Thymus (tissue), 14 donors: ENCODE measurements at places on chromosomes 12 and 14. TPM values are rescaled to one million over a fixed set of nuclear protein-coding genes. Genes with fewer than 3 reads are reported as not detected.

GRCh38 chr12:12338527-12339168 lies 11.4 kb downstream of the MANSC1 start:
- DNase-seq: no peak

DNA sequence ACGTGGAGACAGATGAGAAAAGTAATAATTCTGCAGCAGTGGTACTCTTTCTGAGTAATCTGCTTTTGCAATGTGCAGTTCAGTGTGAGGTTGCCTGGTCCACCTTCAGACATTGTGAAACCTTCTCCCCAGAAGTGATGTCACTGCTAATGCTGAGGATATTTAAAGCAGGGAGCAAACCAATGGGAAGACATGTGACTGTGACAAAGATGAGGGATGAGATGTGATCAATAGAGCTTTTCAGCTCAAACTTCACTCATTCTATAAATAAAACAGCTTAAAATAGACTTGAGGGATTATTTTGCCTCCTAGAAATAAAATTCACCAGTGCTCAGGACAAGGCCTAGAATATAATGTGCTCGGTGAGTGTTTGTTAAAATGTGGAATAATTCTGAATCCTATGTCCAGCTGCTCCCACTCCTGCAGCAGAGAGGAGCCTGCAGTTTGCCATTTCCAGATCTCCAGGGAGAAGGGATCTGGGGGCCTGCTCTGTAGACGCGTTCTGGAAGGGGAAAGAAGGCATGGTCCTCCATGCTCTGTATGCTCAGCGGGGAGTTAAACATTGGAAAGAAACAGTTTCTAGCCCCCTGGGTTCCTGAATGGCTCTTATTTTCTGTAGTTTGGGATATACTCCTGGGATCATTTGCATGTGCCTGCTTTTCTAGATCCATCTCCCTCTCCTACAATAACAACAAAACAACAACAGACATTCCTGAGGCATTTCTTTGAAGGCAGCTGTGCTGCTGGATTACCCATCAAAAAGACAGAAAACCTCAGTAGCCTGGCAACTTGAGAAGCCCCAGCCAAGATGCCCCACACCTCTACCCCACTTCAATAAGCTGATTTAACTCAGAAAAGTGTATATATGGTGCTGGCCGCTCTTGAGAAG lies 8.9 kb downstream of the SLC7A8 start:
- DNase-seq: no peak

DNA sequence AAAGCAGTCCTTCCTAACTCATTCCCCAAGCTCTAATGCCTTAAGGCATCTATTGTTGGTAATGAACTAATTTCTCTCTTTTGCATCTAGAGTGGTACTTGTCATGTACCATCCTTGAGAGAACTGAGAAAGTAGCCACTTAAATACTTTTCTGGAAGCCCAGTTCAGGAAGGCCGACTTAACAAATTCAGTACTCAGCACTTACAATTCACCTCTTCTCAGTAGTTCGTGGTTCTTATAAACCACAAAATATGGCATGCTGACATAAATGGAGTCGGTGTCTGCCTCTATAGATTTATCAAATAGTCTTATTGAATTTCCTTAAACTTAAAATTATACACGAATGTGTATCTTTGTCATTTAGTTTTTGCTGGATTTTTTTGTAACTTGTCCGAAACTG lies 9.4 kb upstream of the COCH start:
- no peak for DNase-seq

- DNase-seq: no peak
Measured at GRCh38 chr12:3572560-3572959, 81.6 kb downstream of the PRMT8 start.

- DNase-seq: no peak
Measured at GRCh38 chr12:666766-667308, 3.6 kb upstream of the NINJ2 start.

Gene TSPAN31
- 25.3 TPM for total RNA-seq

- DNase-seq: no peak
Measured at GRCh38 chr14:71952381-71953363, 20.4 kb downstream of the RGS6 start.

Gene SLC6A13
- 0.28 TPM for total RNA-seq

Gene TMEM63C
- 0.24 TPM for total RNA-seq

- no peak for DNase-seq
Measured at GRCh38 chr12:96766232-96766631, 140.8 kb upstream of the NEDD1 start.

Gene LRRC43
- 0.28 TPM for total RNA-seq

DNA sequence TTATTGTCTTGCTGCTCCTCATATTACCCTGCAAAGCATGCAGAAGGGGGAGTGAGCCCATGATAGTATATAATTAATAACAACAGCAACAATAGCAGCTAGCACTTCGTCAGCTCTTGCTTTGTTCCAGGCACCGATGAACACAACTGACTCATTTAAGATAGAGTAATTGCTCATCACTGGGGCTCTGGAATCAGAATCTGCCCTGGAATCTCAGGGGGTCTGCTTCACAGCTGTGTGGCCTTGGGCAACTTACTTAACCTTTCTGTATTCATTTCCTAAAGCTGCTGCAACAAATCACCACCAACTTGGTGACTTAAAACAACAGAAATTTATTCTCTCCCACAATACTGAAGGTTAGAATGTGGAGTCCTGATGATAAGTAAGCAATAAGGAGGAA lies 55.0 kb upstream of the PSMC1 start:
- DNase-seq: no peak

GRCh38 chr12:109347589-109347988 lies at the start of gene MYO1H:
Gene MYO1H, plus strand, starts transcription at chr12:109347900. Its CDS starts 61 bp downstream, at chr12:109347961.
- DNase-seq: no peak

Gene KLRC2
- total RNA-seq: 10.8 TPM

Gene AQP6
- not detected for total RNA-seq

DNA sequence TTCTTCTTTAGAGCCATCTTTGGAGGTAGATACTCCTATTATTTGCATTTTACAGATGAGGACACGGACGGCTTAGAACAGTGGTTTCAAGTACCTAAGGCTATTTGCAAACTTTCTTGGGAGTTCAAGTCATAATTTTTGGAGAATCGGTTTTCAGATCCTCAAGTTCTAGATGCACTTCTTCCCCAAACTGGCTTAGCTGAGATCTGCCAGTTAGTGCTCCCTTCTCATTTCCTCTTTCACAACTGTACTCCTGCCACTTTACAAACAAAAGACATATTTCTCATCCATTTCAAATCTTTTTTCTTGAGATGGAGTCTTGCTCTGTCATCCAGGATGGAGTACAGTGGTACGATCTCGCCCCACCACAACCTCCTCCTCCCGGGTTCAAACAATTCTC lies 77.3 kb downstream of the HELB start:
- no peak for DNase-seq

Gene IL22
- 0.38 TPM for total RNA-seq
